ENCODE measurements at places on chromosomes 6 and 20. TPM values are rescaled to one million over a fixed set of nuclear protein-coding genes. Genes with fewer than 3 reads are reported as not detected.

DNA sequence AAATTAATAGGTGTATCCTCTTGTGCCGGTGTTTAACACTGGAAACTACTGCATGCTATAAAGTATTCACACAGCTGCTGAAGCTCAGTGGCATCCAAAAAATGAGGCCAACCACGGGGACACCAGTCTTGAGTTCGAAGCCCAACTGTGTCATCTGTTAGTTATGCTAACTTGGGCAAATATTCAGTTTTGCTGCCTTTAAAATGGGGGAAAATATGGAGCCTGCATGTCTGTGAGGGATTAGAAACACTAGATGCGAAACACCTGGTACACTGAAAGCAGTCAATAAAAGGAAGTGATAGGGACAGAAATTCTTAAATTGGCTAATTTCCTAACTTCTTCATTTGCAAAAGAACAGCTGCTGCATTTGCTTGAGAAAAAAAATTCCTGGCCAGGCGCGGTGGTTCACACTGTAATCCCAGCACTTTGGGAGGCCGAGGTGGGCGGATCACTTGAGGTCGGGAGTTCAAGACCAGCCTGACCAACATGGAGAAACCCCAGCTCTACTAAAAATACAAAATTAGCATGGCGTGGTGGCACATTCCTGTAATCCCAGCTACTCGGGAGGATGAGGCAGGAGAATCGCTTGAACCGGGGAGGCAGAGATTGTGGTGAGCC, 36.6 kb upstream of the MLIP start:
- no peak for DNase-seq

The SUMO4 gene
- 14.6 TPM for total RNA-seq

- DNase-seq: peak; percentile 35
Measured at GRCh38 chr6:122184401-122184827, 215.0 kb upstream of the HSF2 start.

The FLOT1 gene
- total RNA-seq: 40.0 TPM

GRCh38 chr6:36671687-36672375, 6.7 kb upstream of the CDKN1A start:
- DNase-seq: no peak

- DNase-seq: no peak
Measured at GRCh38 chr6:13006578-13007300, 290.2 kb downstream of the PHACTR1 start.

The PDYN gene
- total RNA-seq: not detected

DNA sequence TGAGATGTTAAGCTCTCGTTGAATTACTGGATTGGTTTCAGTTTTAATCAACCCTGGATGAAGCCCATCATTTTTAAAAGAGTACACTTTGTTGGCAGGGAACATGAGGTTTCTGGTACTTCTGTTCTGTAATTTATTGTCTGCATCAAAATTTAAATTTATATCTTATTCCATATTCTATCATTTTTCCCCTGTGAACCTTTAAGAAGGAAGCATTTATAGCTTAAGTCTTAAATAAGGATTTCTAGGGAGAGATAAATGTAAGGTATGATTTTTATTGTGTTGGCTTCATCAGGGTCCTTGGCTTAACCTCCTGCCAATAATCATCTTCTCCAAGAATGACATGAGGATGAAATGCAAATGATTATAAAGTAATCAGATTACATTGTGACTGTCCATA, 40.6 kb downstream of the MLIP start:
- no peak for DNase-seq

DNA sequence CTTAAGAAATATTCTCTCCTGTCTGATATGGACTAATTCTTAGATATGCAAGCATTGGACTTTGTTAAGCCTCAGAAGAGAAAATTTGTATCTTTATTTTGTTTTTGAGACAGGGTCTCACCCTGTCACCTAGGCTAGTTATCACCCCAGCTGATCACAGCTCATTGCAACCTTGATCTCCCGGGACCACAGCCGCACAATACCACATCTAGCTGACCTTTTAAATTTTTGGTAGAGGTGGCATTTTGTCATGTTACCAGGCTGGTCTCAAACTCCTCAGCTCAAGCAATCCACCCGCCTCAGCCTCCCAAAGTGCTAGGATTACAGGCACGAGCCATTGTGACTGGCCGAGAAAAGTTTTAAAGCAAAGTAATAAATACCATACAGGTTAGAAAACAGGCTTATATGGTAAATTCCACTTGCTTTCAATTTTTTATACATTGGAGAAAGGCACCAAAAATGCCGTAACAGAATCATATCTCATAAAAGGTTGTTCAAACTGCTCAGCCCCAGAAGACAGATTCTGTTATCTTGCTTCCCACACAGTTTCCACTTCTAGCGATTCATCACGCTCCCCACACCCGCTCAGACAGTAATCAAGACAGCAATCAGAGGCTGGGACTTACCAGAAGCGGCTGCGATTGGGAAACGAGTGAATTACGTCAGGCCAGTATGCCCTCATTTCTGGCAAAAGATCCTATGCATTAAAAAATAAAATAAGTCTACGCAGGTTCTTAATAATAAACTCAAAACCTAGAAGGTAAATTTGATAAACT, 13.8 kb downstream of the RNASET2 start:
- no peak for DNase-seq

GRCh38 chr20:62723768-62724450, 15.3 kb downstream of the NTSR1 start:
- DNase-seq: no peak

- no peak for DNase-seq
Measured at GRCh38 chr6:148855744-148856143, 108.9 kb downstream of the UST start.

DNA sequence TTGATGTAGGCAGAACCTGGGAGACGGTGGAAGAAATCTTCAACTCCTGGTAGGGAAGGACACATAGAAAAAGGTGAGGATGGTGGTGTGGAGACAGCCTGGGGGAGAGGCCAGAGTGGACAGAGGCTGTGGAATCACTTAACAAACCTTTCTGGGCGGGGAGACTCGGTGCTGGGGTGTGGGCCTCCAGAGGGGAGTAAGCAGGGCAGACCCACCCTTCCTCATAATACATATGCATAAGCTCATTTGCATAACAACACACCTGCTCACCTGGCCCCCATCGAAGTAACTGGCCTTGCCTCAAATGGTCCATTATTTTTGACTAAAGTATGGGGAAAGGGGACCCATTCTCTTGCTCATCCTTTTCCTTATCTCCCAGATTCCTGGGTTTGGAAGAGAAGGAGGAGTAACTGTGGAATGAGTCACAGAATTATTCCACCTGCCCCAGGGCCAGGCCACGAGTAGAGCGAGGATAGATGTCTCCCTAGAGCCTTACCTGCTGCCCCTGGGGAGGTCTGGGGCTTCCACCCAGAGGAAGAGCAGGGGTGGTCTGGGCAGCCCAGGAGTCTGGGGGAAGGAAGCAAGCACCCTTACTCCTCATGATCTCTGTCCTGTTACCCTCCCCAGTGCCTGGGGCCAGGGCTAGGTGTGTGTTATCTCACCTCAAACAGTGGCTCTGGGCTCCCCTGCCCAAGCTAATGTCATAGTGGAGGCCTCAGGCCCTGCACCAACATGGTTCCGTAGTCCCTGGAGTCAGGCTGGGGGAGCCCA, 10.7 kb upstream of the VEGFA start:
- DNase-seq: no peak

DNA sequence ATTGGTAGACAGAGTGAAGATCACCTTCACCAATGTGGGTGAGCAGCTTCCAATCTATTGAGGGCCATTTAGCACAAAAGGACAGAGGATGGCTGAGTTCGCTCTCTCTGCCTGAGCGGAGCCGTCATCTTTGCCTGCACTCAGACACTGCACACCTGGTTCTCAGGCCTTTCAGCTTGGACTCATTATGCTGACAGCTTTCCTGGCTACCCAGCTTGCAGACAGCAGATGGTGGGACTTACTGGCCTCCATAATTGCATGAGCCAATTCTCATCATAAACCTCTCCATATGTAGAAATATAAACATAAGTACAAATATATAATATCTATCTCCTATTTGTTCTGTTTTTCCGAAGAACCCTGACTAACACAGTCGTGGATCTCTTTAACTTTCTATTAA, 13.7 kb downstream of the TBXT start:
- no peak for DNase-seq

GRCh38 chr6:1409774-1410465, 20.5 kb downstream of the FOXF2 start:
- DNase-seq: no peak

GRCh38 chr6:25670208-25670607, 18.2 kb downstream of the SCGN start:
- no peak for DNase-seq

The BMP5 gene
- total RNA-seq: 78.7 TPM

DNA sequence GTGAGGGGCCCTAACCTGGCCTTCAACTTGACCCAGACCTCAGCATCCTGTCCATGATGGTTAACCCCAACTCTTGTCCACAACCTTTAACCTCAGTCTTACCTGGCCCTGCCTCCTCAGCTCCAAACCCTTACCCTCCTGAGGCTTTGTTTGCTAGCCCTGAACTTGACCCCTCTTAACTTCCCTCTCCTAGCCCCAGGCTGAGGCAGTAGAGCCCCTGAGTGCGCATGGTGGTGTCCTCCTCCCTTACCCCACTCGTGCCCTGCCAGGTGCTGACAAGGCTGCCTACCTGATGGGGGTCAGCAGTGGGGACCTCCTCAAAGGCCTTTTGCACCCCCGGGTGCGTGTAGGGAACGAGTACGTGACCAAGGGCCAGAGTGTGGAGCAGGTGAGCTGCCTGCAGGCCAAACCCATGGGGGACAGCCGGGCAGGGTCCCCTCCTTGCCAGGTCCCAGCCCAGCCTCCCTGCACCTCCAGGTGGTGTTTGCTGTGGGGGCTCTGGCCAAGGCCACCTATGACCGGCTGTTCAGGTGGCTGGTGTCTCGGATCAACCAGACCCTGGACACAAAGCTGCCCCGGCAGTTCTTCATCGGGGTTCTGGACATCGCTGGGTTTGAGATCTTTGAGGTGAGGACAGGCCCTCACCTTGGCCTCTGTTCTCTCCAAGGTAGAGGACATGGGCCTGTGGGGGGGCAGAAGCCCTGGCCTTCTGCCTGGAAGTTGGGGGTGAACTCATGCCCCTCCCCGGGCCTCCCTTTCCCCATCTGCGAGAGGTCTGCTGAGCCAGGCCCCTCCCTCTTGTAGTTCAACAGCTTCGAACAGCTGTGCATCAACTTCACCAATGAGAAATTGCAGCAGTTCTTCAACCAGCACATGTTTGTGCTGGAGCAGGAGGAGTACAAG, 31.9 kb downstream of the MYH7B start:
- no peak for DNase-seq

The C20orf204 gene
- total RNA-seq: 0.95 TPM

DNA sequence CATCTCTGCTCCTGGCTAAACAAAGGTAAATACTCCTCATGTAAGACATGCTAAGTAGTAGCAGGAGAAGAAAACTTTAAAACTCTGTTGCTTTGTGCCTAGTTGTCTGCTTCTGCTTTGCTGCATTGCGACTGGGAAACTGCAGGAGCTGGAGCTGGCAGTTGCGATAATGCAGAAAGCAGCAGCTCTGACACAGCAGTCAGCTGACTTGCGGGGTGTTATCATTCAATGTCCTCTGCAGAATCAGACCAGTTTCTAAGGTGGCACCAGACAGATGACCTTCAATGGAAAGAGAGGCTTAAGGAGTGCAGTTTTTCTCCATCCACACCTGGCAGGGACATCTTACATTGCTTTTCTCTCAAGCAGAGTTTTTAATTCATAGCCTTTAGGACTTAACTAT, 69.9 kb upstream of the SOX4 start:
- DNase-seq: no peak

GRCh38 chr20:17940224-17940971, 28.2 kb downstream of the SNX5 start:
- no peak for DNase-seq

The NRM gene
- 7.0 TPM for total RNA-seq

DNA sequence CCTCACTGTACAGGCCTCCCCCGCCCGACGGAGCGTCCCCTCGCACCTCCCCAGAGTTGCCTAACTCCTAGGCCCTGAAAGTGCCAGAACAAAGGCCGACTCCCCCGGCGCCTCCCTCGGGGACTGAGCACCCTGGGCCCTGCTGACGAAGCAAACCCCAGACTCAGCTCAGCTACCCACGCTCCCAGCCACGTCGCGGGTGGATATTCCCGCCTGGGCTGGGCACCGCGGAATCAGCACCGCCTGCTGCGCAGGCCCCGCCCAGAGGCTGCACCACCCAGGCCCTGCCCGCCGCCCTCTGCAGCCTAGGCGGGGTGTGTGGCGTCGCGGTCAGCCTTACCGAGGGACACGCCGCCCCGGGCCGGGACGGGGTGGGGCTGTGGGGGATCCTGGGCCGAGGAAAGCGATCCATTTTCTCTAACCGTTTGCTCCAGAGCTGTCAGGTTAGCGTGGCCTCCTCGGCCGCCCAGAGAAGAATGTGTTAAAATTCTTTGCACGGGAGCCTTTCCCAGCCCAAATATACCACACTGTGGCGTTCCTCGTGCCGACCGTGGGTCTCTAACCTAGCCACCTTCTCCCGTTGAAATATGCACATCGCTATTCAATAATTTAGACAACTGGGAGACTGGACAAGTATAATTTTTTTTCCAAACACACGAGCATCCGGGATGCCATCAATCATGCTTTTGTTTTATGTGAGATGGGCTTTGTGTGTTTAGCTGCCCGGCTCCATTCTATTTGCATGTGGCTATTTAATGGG, 31.4 kb downstream of the TFAP2A start:
- no peak for DNase-seq

The ADGRF5 gene
- total RNA-seq: 41.3 TPM

DNA sequence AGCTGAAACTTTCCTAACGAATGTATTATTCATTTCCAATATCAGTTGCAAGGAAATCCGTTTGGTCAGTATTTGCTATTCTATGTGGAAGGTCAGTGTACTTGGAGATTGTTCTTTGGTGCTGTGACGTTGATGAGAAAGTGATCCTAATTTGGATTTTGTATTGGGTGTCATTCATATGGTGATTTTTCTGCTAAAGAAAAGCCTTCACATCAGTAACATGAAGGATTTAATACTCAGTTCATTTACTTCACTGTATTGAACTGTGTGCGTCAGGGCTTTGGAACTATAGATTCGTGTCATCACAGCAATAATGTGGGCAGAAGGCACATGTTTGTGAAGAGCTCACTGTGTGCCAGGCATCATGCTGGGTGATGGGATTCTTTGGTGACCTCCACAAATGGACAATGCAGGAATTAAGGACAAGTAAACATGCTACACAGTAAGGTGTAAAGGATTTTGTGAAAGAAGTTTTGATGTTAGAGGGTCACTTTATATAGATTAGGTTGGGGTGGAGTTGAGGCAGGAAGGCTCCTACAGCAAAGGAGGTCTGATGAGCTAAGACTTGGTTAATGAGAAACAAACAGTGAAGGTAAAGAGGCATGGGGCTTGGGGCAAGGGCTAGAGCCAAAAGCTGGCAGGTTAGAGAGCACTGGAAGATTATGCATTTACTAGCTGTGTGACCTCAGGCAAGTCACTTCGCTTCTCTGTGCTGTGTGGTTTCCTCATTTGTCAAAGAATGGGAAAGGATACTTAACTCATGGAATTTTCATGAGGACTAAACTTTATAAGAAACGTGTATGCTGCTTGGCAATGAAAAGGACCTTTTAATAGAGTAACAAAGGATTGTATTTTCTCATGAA, 12.1 kb downstream of the ARID1B start:
- no peak for DNase-seq

GRCh38 chr6:170017603-170018320, 266.3 kb downstream of the ERMARD start:
- DNase-seq: no peak

The PPP1R16B gene
- 5.6 TPM for total RNA-seq

GRCh38 chr6:160217863-160218262, 40.8 kb downstream of the SLC22A2 start:
- no peak for DNase-seq

- no peak for DNase-seq
Measured at GRCh38 chr6:143885116-143885515, 20.8 kb downstream of the ZC2HC1B start.
